Stimulated activated CD8-positive, alpha-beta memory T cell treated with anti-CD3 and anti-CD28 coated beads, Interleukin-4, amount 100 ng/mL, for 1 hour (primary cell): ENCODE measurements at places on chromosomes 16 and 17.

GRCh38 chr17:28141313-28141712 lies 98.8 kb downstream of the NLK start:
- DNase-seq: no peak

DNA sequence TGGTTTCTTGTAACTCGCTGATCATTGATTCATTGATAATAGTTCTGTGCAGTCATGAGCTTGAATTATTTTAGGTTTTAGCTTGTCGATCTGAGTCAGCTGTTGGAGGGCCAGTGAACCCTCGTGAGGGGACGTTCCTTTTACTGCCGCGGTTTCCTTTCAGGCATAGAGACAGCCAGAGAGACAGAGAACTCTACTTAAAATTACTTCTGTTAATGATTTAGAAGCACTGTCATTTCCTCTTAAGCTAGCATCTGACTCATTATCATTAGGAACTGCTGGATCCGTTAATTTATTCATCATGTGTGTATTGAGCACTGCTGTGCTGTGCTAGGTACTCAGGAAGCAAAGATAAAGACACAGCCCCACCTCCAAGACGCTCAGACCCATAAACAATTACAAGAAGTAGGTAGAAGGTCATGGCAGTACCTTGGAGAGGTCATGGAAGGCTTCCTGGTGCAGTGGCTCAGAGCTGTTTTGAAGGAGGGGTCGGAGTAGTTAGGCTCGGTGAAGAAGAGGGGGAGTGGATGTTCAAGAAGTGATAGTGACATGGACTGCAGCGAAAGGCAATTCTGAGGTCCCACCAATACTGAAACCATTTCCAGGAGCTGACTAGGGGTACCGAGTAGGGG lies 3.3 kb downstream of the PGS1 start:
- no peak for DNase-seq

GRCh38 chr16:649631-650030 lies 466 bp downstream of the WDR90 start:
- DNase-seq: no peak

DNA sequence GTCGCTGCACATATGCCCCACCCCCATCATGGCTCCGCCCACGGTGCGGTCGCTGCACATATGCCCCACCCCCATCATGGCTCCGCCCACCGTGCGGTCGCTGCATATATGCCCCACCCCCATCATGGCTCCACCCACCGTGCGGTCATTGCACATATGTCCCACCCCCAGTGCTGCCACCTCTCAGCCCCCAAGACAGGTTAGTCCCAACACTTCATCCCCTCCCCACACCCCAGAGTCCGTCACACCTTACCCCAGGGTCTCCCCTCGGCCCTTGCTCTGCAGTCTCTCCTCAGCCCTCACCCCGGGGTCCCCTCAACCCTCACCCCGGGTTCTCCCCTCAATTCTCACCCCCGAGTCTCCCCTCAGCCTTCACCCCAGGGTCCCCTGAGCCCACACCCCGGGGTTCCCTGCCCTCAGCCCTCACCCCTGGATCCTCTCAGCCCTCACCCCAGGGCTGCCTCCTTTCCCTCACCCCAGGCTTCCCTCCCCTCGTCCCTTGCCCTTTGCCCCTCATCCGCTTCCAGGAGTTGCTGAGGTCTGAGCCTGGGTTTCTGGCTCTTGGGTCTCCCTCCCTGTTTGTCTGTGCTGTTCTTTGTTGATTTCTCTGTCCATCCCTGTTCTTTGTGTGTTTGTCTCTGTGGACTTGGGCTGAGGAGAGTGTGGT lies 25.6 kb downstream of the TPSG1 start:
- no peak for DNase-seq

- no peak for DNase-seq
Observed at GRCh38 chr16:49292413-49292812, 10.8 kb upstream of the CBLN1 start.

GRCh38 chr17:66573078-66573477 lies 261.8 kb upstream of the CACNG5 start:
- no peak for DNase-seq

DNA sequence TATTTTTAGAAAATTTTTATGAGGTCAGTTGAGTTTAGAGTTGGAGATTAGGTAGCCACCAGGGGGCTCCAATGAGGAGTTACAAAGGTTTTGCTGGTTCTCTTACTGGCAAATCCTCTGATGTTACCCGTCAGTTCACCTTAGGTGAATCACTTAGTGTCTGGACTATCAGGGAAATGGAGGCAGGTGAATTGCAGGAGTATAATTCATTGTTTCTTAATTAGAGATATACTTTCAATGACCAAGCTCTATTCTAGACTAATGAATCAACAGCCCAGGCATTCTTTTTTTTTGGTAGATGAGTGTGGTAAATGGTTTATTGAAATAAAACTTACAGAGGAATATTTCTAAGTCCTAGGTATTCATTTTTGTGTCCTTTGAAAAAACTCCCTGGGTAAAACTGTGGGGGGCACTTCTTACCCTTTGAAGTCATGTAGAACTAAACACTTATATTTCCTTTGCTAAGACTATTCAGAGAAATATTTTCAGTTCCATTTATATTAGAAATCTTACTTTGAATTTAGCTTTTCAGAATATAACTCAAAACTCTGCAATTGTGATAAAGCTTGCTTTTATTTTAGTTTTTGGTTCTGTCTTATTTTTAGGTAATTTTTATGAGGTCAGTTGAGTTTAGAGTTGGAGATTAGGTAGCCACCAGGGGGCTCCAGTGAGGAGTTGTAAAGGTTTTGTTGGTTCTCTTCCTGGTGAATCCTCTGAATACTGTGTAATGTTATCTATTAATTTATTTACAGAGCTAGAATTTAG lies 17.7 kb downstream of the PSMD11 start:
- DNase-seq: no peak

GRCh38 chr16:68400083-68400923 lies 48.0 kb downstream of the SMPD3 start:
- DNase-seq: no peak

- no peak for DNase-seq
Observed at GRCh38 chr16:23324727-23325126, 22.6 kb downstream of the SCNN1B start.

GRCh38 chr16:29729116-29729521 lies 16.7 kb downstream of the C16orf54 start:
- no peak for DNase-seq

- no peak for DNase-seq
Observed at GRCh38 chr17:48505788-48506187, 25.0 kb downstream of the HOXB1 start.

DNA sequence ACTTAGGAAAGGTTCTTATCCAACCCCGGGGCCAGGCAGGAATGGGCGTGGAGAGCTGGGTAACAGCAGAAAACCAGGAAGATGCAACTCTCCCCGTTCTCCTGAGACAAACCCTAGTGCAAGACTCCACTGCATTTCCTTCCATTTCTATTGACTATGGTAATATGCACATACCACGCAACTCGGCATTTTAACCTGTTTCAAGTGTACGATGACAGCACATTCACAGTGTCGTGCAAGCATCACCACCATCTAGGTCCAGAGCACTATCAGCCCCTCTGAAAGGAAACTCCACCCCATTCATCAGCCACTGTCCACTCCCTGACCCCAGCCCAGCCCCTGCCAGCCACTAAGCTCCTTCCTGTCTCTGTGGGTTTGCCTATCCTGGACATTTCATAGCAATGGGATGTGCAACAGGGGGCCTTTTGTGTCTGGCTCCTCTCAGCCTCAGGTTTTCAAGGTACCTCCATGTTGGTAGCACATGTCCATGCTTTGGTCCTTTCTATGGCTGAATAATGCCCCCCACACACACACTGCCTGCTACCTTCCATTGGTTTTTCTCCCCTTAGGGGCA lies 441.9 kb downstream of the SOX9 start:
- DNase-seq: no peak

DNA sequence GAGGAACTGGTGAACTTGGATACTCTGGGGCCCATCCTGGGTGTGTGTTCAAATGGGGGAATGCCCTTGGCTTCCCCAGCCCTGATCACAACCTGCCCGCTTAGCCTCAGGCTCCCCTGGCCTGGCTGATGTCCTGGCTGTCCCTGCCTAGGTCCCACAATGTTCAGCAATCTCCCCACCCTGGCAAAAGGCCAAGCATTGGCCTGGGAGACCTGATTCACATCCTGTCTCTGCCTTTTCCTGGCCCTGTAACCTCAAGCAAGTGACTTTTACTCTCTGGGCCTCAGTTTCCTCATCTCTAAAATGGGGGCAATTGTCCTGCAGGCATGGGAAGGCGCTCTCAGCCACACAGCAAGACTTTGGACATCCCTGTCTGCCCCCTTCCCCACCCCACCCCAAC lies 14.4 kb downstream of the CPNE2 start:
- DNase-seq: no peak

- DNase-seq: no peak
Observed at GRCh38 chr17:72761431-72761830, 331.1 kb downstream of the SLC39A11 start.

DNA sequence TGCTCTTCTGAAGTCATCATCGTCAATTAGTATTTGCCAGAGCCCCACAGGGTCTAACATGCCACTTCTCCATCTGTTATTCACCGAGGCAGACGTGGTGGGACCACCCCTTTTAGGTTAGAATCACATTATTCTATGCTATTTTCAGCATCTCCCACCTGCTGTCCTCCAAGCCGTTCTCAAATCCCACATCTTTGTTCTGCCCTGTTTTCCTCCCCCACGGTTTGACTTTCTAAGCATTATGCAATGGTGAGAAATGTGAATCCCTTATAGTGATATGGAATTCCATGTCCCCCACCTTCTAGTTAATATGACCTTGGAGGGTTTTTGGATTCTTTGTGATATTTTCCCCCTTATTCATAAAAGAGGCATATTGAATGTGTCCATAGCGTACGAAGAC lies 634.1 kb upstream of the RBFOX1 start:
- DNase-seq: no peak

- DNase-seq: no peak
Observed at GRCh38 chr17:49633250-49633649, 44.6 kb downstream of the SPOP start.

DNA sequence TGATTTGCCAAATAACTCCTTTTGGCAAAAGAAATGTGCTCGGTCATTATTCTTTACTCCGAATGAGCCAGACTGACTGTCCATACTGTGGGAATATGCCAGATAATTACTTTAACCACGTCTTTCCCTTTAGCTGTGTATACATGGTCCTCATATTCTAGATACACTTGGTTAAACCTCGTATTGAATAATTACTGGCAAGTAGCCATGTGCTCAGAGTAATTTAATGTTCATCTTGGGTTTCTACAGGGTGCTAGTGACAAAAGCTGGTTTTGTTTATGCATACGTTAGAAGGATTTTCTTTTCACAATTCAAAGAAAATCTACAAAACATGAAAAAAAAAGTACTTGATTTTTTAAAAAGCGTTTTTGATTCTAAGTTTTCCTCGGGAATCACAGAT lies 540.3 kb downstream of the KCNJ2 start:
- no peak for DNase-seq

- DNase-seq: no peak
Observed at GRCh38 chr16:64253096-64253495, 868.8 kb downstream of the CDH11 start.
